ENCODE measurements at places on chromosomes 2 and 18.

GRCh38 chr2:47312491-47312850 is 90.5 kb upstream of the MSH2 start:
- no peak for DNase-seq

GRCh38 chr18:79327199-79327721 is 68.5 kb upstream of the NFATC1 start:
- no peak for DNase-seq

GRCh38 chr2:180307096-180307495 is 300.0 kb upstream of the CWC22 start:
- no peak for DNase-seq

DNA sequence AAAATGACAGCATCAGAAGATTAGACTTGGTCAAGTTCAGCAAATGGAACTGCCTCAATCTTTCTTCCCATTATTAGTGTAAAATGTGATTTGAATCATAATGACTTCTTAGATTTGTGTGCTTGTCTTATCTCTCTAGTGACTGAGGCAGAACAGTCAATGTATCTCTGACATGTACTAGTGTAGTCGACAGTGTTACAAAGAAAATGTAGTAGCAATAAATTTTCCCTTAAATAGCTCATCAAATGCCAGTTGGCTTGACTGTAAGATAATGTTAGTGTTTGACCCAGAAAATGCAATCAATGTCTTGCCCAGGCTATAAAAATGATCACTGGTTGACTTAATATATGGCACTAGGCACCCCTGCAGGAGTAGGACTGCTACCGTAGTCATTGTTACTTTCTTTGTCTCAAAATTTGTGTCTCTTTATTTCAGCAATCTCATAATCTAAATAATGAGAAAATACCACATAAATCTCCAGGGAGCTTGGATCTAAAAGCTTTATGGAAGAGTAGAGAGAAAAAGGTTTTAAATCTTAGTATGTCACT is 1336.7 kb downstream of the DPP10 start:
- no peak for DNase-seq

- no peak for DNase-seq
These were observed 93.3 kb downstream of the AOX1 start for GRCh38 chr2:200679127-200679526.

DNA sequence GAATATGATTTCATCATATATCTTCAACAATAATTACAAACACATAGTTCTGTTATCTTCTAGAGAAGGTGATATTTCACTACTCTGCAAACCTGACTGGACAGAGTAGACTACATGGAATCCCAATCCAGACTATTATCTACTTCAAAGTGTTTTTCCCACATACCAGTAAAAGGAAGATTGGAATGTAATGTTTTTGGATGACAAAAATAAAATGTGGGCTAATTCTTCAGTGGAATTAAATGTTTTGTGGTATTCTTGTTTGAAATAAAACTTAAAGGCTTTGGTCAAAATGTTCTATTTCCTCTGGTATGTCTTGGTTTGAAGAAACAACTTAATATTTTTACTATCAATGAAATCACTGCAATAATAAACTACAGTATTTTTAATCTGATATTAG is 22.1 kb downstream of the COL5A2 start:
- DNase-seq: no peak

DNA sequence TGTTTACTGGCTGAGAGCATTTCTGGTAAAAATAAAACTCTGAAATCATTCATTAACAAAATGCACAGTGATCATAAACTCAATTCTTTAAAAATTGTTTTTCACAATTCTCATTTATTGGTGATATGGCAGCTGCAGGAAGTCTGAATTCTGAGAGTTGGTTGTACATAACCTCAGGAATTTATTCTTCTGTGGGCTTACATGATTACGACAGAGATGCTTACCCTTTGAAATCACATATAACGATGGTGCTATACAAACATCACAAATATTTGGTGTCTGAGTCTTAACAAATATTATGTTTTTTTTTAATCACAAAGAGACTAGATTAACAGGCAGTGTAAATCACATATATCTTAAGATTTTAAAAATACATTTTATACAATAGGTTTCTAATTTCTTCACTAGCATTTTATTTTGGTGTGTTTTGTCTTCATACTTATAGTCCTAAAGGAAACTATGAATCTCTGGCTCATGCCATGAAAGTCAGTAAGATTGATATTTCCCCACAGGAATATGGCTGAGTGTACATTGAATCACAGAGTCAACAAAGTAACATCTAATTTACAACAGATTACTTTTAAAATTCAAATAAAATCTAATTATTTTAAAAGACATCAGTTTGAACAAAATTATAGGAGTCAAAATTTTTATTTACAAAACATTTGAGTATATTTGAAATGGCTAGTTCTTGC is 318.8 kb upstream of the THUMPD2 start:
- DNase-seq: no peak

DNA sequence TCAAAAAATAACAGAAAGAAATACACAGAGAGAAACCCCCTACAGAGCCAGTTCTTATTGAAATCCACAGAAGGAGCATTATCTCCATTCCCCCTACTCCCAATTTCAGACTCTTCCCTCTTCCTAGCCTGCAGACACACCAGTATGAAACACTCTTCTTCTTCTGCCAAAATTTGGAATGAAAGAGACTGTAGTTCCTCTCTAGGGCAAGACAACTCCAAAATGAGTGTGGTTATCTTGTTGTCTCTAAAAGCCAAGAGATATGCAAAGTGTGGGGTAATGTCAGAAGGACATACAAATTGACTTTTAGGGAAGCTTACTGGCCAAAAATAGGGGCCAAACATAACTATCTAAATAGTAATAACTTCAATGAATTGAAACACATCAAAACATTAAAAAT is 337.1 kb upstream of the SETBP1 start:
- DNase-seq: no peak

GRCh38 chr2:43233218-43234212 is 7.1 kb upstream of the ZFP36L2 start:
- DNase-seq: no peak

- DNase-seq: no peak
These were observed 753.9 kb downstream of the RNF144A start for GRCh38 chr2:7670905-7671641.

DNA sequence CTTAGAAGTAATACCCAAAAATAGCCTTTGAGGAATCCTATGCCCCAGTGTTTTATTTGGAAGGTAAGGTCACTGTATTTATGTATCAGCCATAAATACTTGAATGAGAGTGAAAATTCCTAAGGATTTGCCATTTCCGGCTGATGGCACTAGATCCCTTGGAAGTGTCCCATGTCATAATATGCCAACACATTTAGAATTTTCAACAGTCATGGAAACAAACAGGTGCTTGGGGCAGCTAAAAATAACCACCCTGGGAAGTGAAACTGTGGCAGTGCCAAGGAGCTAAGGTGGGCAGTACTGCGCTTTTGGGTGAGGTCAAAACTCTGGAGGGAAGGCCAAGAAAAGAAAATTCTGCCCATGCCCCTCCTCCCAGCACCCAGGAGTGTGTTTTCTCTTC is 80.2 kb downstream of the TCF7L1 start:
- no peak for DNase-seq

GRCh38 chr18:57267368-57267925 is 84.9 kb upstream of the ST8SIA3 start:
- no peak for DNase-seq

- DNase-seq: no peak
These were observed 18.9 kb downstream of the PIK3C3 start for GRCh38 chr18:41973983-41974382.

GRCh38 chr2:235274023-235274422 is 219.8 kb upstream of the AGAP1 start:
- DNase-seq: no peak

GRCh38 chr2:200863782-200864175 is 679 bp downstream of the CLK1 start:
- no peak for DNase-seq

- DNase-seq: no peak
These were observed 3.4 kb downstream of the PXDN start for GRCh38 chr2:1740716-1741589.

DNA sequence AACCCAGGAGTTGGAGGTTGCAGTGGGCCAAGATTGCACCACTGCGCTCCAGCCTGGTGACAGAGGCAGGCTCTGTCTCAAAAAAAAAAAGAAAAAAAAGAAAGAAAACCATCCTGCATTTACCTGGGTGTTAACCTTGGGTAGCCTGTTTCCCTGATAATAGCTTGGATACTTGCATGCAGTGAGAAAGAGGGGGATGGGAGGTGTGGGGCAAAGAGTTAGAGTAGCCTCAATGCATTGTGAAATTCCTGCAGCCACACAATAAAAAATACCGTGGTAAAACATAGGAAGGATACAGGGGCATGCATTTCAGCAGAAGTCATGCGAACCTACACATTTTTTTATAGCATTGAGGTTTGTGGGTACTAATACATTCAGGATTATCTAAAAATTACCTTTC is 76.6 kb upstream of the ZNF516 start:
- no peak for DNase-seq

GRCh38 chr2:175815537-175815936 is 186.5 kb downstream of the LNPK start:
- no peak for DNase-seq

DNA sequence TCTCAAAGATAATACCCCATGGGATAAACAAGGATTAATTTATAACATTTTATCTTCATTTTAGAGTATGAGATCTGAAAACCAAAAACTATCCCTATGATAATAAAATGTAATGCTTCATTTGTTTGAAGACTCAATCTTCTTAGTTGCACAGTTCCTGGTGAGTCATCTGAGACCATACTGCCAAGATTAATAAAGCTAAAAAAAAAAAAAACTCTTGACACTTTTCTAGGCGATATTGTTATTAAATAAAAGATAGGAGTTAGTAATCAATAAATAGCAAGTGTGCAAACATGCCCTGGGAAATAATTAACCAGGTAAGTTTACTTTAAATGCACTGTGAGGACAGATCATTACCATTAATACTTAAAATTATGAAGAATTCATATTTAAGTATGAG is 83.9 kb downstream of the RPE start:
- no peak for DNase-seq

DNA sequence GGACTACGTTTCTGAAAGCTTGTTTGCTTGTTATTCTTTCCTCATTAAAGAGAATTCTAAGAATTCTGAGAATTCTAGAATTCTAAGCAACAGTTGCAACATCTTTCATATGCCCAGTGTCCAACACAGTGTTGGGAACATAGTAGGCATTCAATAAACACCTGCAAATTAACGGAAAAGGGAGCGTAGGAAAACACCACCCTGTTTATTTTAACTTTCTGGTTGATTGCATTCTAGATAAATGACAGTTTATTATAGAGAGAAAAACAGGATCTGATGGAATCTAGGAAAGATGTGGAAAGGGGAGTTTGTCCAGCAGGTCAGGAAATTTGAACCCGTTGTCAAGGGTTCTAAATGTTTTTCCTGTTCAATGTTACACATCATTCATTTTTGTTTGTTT is 24.2 kb upstream of the EFEMP1 start:
- no peak for DNase-seq

- DNase-seq: no peak
These were observed 353.3 kb upstream of the LRP1B start for GRCh38 chr2:142484111-142484510.

DNA sequence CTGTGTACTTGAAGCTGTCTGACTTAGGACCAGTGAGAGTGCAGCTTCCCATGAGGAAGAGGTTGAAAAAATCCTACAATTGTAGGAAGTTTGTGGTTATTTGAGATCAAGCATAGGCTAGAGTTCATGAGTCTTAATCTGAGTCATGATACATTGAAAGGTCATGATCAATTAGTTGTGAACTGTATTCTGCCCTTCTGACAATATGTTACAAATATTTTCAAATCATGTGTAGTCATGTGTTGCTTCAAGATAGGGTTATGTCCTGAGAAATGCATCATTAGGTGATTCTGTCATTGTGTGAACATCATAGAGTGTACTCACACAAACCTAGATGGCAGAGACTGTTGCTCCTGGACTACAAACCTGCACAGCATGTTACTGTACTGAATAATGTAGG is 68.4 kb upstream of the MFF start:
- no peak for DNase-seq

GRCh38 chr2:69914950-69915945 is at the start of gene MXD1:
Gene MXD1 (plus strand): TSS chr2:69915109. CDS start chr2:69915331, 222 bp downstream.
- peak; percentile 53 for DNase-seq

DNA sequence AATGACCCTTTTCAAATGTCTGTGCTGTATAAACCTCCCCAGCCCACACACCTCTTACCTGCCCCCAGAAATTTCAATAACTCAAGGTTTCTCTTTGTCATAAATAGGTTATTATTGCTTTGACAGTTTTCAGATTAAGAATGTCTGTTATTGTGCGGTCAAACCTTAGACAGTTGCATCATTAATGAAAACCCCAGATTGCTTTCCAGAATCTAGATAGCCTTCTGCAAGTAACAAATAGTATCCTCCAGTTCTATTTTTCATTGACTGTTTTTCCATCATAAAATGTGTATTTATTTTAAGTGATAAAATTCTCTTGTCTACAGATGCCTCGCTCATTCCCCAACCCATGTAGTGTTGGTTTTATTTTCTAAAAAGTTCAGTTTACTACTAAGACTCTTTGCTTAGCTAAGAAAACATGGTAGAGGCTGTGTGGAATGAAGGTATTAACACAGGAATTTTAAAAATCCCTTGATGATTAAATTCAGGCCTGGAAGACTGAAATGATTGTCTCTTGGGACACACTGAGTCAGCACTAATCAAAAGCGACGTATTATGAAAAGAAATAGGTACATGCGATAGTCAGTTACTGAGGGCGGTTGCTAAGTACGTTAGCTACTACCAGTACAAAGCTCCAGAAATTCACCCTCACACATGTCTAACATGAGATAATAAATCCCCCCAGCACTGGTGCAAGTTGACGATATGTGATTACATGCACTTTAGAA is 38.4 kb upstream of the ITGAV start:
- no peak for DNase-seq

GRCh38 chr2:224682134-224682533 is 34.0 kb downstream of the CCDC195 start:
- no peak for DNase-seq

- no peak for DNase-seq
These were observed 52.4 kb upstream of the TEX51 start for GRCh38 chr2:126846241-126846640.

DNA sequence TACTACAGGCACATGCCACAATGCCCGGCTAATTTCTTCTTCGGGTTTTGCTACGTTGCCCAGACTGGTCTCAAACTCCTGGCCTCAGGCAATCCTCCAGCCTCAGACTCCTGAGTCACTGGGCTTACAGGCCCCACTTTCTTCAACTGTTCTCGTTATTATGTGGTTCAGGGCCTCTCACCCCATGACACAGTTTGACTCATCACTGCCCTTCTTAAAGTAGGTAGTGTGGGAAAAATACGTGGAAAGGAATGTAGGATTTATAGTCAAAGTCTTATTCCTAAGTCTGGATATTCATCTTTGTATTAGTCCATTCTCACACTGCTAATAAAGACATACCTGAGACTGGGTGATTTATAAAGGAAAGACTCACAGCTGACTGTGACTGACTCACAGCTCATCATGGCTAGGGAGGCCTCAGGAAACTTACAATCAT is 19.4 kb downstream of the CENPA start:
- no peak for DNase-seq
